Substantia nigra (tissue), 51 donors: ENCODE measurements at places on chromosomes 2 and 18.

DNA sequence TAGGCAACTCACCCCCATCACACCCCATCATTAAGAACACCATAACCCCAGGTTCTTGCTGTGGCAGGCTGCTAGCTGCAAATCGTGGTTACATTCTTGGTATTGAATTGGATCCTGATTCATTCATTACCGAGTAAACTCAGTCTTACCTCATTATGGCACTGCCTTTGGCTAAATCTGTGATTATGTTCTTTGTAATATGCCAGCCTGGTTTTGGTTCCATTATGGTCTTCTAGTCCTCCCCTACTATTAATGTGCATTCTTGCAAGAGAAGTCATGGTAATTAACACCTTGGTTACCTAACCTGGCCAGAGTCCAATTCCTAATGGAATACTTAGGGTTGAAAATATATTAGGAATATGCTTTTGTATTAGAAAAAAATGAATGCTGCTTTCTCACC, 258.9 kb upstream of the APCDD1 start:
- no peak for DNase-seq

GRCh38 chr18:61597316-61597715, 264.1 kb downstream of the CDH20 start:
- no peak for DNase-seq

DNA sequence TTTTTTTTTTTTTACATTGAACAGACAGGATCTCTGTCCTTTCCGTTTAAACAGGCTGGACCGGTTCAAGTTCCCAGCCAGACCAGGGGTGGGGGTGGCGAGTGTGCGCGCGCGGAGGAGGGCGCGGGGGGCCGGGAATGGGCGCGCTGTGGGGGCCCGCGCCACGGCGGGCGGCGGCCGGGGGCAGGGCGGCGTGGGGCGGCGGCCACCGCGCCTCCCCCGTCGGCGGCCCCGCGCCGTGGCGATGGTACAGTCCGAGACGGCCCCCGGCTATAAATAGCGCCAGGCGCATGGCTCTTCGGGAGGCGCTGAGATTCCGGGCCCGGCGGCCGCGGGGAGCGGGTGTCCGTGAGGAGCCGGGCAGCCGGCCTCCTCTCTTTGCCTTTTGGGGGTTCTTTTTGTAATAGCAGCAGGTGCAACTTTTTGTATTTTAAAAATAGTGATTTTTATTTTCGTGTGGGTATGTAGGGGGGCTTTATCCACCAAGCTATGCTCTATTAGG, 430 bp upstream of the CELF4 start:
- peak; percentile 73 for DNase-seq

DNA sequence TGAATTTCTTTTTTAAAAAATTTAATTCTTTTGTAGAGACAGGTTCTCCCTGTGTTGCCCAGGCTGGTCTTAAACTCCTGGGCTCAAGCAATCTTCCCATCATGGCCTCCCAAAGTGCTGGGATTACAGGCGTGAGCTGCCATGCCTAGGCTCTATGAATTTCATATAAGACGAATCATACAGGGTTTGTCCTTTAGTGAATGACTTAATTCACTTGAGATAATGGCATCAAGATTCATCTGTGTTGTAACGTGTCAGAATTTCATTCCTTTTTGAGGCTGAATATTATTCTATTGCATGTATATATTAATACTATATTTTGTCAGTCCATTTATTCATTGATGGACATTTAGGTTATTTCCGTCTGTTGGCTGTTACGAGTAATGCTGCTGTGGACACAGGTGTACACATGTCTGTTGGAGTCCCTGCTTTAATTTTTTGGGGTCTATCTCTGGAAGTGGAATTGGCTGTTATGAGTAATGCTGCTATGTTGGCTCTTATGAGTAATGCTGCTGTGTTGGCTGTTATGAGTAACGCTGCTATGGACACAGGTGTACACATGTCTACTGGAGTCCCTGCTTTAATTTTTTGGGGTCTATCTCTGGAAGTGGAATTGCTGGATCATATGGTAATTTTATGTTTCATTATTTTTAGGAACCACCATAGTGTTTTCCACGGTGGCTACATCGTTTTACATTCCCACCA, 210.6 kb downstream of the CAMKMT start:
- no peak for DNase-seq

GRCh38 chr2:155727187-155727895, 605.2 kb downstream of the NR4A2 start:
- DNase-seq = no peak

- no peak for DNase-seq
Measured at GRCh38 chr2:25375989-25376545, 34.3 kb upstream of the DNMT3A start.

- no peak for DNase-seq
Measured at GRCh38 chr2:210611466-210611865, 55.1 kb downstream of the CPS1 start.

- no peak for DNase-seq
Measured at GRCh38 chr18:13425357-13426091, 207.0 kb downstream of the LDLRAD4 start.

DNA sequence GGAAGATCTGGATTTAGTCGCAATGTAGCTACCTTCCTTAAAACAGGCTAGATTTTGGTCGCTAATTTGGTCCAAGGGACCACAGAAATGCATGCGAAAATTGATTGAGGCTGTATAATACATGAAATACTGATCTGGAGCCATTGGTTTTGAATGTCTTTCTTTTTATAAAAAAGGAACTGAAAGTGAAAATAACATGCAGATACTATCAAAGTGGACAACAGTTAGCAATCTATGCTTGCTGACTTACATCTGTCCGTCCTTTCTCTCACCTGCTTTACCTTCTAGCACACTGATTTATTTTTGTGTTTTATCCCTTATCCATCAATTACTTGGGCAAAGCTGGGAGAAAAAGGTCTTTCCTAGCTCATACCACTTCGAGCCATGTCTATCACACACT, 1459.8 kb upstream of the ACVR2A start:
- DNase-seq = no peak

DNA sequence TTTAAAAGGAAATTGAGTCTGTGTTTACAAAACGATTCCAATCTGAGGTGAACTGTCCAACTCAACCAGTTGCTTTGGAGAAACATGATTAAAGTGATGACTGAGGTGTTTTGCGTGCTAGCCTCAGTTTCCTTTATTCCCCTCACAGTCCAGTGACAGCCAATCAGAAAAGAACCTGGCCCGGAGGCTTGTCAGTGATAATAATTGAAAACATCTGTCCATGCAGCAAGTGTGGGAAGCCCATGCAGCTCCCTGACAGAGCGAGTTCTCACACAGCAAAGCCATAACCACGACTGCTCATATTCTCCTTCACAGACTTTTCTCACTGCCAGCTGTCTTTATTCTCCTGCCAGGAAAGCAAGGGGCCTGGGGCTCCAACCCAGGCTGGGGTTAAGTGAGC, 613.4 kb downstream of the ARHGAP15 start:
- no peak for DNase-seq

DNA sequence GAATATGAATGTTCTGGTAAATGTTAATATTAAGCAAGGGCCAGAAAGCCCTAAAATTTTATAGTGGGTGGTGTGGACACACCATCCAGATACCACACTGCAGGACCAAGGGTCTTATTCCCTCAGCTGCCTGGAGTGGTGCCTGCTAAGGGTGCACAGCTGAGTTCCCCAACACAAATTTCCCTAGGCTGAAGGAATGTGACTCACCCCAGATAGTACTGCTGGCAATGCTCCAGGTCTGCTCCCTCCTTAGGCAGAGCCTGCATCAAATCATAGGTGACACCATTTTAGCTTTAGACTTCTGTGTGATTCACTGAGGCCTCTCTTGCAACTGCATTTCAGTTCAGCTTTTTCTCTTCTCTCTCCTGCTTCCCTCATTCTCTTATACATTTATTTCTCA, 321.1 kb downstream of the SATB2 start:
- DNase-seq = no peak

GRCh38 chr2:3254442-3254941, 123.1 kb downstream of the EIPR1 start:
- DNase-seq = no peak

DNA sequence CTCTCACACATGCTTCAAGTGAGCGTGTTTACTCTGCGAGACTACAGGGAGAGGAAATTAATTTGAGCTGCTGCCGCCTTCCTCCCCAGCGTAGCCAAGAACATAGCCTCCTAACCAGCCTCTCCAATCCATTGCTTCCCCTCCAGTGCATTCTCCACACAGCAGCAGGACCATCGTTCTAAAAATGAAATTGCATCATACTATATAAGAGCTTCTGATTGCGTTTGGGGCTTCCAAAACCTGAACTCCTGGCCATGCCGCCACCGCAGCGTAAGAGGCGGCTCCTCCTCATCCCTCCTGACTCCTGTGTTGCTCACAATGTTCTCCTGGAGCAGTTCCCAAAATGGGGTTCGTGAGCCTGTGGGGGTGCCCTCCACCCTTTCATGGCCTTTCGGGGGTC, 142.1 kb downstream of the MYT1L start:
- DNase-seq = no peak

DNA sequence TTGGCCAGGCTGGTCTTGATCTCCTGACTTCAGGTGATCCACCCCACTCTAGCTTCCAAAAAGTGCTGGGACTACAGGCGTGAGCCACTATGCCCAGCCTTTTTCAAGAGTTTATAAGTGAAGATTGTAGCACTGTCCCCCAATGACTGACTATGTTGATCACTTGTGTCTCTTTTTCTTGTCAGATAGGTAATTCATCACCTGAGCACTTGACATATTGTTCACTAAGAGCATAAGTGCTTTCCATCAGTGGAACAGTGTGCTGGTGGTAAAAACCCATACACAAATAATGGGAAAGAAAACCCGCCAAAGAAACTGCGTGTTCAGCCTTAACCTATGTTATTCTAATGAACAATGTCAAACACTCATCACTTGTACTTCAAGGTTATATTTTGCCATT, 414.4 kb upstream of the CDH7 start:
- DNase-seq = no peak

DNA sequence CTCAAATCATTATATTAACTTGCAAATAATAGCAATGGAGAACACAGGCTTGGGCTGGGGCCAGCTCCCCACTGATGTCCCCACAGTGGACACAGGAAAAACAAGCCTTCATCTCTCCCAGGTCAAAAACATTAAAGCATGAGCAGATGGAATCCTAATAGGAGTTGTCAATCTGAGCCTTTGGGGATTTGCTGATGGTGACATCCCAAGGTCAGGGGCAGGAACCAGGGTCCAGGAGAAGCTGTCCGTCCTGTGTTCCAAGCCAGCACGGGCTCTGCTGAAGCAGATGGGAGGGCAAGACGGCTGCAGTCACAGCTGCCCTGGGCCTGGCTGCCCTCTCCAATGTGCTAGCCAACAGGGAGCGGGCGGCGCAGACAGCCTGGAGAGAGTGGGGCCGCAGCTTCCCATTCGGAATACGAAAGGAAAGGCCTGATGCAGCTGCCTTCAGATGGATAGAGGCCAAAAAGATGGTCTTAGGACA, 135.5 kb downstream of the NDUFA10 start:
- DNase-seq = peak; percentile 39

GRCh38 chr2:230866756-230867523, 2.2 kb downstream of the ITM2C start:
- peak; percentile 40 for DNase-seq

- DNase-seq = no peak
Measured at GRCh38 chr18:13026583-13027270, 35.6 kb downstream of the CEP192 start.

DNA sequence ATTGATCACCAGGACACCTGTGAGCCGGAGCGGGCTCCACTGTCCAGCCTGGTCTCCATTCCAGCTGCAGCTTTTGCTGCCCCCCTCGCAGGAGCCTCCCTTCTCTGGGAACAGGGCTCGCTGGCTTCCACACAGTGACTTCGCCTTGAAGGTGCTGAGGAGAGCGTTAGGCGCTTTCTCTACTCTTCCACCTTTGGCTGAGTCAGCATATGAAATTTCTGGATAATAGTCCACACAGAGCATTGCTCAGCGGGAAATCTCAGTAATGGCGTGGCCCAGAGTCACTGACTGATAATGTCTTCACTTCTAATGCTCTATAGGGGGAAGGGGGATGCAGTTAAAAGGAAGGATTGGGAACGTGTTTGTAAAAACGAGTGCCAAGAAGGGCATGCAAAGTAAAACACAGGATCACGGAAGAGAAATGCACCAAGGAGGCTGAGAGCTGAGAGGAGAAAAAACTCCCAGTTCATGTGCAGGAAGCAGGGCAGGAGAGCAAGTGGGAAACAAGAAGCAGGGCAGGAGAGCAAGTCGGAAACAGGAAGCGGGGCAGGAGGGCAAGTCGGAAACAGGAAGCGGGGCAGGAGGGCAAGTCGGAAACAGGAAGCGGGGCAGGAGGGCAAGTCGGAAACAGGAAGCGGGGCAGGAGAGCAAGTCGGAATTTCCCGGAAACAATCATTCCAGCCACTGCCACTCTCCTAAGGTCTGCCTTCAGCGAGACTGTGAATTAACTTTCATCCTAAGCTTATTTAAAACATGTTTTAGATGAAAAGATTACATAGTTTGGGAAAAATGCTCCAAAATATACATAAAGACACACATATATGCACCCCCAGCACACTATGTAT, 77.7 kb downstream of the MYT1L start:
- no peak for DNase-seq

- DNase-seq = no peak
Measured at GRCh38 chr2:207205173-207205957, 39.6 kb upstream of the KLF7 start.

- no peak for DNase-seq
Measured at GRCh38 chr2:176652300-176653182, 383.3 kb downstream of the MTX2 start.

DNA sequence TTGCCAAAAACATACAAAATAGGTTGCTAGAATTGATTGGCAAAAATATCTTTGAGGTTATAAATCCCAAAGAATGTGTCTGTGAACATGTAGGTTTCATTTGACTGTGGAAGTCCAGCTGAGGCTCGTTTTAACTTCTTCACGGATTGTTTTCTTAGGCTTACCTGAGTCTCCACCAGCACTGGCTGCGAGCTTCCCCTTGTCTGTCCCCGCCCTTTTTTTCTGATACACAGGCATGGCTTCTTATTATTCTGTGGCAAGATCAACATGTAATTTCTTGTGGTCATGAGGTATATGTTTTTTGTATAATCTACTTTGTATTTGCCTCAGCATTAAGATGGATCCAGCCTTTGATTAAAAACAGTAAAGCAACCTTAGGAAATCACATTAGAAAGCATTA, 7.2 kb upstream of the SLC40A1 start:
- DNase-seq = no peak
